Activated CD4-positive, alpha-beta T cell treated with anti-CD3 and anti-CD28 coated beads, Interleukin-2, amount 10 ng/mL, durations not matched to agents 7 days and 5 days (primary cell): ENCODE measurements at places on chromosomes 1 and 21.

GRCh38 chr1:22855668-22856606, 116.7 kb downstream of the LACTBL1 start:
- DNase-seq: no peak

DNA sequence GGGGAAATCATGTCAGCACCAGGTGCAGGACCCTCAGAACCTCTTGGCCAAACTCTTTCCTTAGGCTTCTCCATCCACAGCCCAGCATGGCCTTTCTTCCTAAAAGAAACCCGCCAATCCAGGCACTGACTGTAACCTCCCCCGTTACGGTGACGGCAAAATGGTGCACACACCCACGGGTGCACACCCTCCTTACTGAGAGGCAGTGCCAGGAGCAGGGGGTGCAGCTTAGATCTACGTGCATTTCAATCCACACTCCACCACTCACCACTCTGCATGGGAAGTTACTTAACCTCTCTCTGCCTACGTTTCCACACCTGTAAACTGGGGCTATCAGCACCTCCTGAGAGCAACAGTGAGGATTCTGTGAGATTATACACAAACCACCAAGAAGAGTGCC, 31.0 kb downstream of the SUSD4 start:
- DNase-seq: no peak

DNA sequence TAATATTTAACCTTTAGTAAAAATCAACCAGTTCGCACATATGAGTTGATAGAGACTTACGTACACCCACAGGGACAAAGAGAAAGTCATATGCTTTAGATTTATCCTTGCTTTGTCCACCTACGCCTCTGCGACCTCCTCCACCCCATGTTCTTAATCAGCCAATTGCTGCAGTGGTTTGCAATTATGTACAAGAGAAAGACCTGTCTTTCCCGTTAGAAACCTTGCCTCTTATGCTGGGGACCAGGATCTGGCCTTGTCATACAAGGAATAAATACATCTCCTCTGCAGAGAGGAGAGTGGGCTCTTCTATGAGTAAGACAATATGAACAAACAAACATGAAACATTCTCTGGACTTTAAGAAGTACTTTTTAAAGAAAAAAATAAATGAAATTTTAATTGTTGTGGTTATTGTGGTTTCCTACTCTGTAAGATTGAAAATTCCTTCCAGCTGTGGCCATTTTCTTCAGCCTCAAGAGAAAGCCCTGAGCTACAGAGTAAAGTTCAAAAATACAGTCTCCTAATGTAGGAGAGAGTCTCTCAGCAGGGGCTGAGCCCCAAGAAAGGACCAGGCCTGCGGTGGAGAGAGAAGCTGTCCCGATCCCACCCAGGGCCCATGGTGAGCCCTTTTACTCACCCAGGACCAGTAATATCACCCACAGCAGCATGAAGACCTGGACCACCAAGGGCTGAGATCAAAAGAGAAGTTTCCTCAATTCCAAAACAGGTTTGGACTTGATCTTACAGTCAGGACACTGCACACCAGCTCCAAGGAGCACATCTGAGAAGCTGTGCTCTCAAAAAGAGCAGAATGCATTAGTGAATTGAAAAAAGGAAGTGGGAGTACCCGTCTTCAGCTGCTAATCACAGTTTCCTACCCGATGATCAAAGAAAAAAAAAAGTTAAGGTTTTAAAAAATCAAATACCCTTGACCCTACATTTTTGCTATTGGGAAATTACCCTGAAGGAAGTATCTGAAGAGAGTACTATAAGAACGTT, at the start of gene FCRL5:
FCRL5 (minus strand) TSS at position 822 of the 1,000 bp plus-strand sequence; CDS start at position 669, 153 bp downstream.
- DNase-seq: no peak

DNA sequence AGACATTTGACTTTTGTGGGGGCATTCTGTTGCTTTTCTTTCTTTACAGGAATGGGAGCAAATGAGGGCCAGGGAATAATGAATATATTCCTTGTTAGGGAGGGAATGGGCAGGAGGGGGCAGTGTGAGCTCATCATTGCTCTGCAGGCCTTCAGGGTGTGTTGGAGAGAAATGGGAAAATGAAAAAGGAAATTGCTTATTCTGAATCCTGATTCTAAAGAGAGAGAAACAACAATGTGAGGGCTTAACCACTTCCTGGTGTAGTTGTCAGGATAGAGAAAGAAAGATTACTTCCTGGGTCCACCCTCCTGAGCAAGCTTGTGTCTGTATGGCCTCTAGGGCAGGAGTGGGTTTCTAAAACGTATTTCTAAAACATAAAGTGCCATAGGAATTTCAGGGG, 28.3 kb downstream of the VANGL2 start:
- DNase-seq: peak; percentile 35

- DNase-seq: no peak
Observed at GRCh38 chr1:209042413-209042812, 541.1 kb upstream of the CAMK1G start.

DNA sequence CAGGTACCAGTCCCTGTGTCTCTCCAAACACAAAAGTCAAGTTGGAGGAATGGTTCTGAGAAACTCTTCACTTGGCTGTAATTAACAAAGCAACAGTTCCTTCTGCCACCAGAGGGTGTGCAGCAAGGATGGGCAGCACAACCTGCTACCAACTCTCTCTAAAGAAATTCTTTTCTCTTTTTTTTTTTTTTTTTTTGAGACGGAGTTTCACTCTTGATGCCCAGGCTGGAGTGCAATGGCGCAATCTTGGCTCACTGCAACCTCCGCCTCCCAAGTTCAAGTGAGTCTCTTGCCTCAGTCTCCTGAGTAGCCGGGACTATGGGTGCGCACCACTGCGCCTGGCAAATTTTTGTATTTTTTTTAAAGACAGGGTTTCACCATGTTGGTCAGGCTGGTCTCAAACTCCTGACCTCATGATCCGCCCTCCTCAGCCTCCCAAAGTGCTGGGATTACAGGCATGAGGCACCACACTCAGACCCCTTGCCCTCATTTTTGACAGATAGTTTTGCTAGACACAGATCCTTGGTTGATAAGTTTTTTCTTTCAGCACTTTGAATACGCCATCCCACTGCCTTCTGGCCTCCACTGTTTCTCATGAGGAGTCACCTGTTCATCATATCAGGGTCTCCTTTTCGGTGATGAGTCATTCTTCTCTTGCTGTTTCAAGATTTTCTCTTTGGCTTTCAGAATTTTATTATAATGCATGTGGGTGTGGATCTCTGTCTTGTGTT, 12.1 kb upstream of the DEGS1 start:
- peak; percentile 55 for DNase-seq

DNA sequence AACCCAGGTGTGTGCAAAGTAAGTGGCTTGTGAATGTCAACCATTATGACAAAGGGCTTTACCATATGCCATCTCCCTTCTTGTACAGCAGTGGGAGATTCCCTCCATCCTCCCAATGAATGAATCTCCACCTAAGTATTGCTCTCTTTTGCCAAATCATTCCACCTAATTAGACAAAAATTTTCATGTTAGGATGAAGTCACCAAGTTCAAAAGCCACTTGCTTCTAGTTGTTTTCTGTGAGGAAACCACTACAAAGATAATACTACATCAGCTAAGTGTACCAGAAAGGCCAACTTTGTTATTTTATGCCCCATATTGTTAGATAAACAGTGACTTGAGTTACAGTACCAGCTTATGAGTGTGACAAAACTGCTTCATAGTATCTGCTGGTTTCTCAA, 34.3 kb downstream of the FAM78B start:
- DNase-seq: no peak

- DNase-seq: no peak
Observed at GRCh38 chr1:205842229-205842628, 7.7 kb downstream of the PM20D1 start.

DNA sequence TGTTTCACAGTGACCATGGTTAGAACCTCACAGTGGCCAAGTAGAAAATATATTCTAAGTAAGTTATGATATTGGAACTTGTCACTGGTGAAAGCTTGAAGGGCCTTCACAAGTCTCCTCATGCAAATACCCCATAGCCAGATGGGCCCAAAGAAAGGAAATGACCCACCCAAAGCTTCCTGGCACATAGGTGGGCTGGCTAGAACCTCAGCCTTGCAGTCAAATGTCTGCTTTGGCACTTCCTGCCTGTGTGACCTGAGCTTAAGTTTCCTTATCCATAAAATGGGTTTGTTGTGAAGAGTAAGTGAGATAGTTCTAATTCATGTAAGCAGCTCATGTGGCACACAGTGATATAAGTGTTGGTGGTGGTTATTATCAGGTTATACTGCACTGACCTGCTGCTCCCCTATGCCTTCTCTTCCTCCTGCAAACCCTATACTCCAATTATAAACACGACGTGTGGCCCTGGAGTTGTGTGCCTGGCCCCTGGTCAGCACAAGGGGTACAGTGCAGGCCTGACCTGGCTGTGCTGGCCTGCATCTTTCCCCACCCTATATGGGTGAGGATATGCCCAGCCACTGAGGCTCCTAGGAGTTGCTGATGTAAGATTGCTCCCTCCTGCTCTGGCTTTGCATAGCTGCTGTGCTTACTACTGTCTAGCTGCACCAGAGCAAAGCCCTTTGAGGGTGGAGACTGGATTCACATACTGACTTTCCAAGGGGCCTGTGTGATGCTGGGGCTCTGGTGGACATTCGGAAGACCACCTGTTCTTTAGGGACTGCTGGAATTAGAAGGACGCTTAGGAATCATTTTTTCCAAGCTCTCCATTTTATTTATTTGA, 4.7 kb upstream of the SLFNL1 start:
- no peak for DNase-seq

GRCh38 chr1:207959141-207959825, 48.4 kb upstream of the CD34 start:
- no peak for DNase-seq

DNA sequence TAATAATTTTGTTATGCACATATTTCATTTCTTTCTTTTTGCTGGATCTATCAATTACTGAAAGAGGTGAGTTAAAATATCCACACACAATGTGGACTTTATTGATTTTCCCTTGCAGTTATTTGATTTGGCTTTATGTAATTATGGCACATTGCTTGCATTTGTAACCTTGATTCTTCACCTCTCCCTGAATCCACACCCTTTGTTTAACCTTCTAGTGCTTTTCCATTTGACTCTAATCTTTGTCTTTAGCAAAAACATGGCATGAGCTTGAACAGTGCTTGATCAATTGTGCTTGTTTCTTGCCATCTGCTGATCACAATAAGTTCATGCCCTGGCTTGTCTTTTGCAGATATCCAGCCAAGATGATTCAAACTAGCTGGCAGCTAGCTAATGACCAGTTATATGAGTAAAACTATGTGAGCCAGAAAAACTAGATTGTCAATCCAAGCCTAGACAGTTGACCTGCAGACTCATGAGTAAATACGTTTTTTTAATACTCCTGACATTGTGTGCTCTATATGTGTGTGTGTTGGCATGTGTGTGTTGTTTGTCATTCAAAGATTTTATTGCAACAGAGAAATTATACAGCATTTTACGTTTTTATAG, 899.2 kb downstream of the NCAM2 start:
- DNase-seq: no peak

DNA sequence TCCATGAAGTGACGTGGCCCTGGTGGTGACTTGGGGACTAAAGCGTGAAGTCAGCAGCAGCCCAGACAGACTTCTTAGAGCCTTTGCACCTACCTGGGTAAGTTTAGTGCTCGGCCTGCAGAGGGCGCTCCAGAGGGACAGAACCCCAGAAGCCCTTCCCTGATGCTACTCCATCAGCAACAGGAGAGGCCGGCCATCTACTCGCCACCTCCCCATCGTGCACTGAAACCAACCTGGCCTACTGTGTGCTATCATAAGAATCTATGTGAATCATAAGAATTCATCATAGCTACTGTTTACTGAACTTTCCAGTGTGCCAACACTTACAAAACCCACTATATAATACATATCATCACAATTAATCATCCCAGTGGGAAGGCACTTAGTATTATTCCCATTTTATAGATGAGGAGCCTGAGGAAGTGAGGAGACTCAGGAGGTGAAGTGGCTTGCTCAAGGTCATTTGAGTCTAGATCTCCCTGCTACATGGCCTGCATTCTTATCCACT, 7.9 kb upstream of the EDN2 start:
- DNase-seq: peak; percentile 39

DNA sequence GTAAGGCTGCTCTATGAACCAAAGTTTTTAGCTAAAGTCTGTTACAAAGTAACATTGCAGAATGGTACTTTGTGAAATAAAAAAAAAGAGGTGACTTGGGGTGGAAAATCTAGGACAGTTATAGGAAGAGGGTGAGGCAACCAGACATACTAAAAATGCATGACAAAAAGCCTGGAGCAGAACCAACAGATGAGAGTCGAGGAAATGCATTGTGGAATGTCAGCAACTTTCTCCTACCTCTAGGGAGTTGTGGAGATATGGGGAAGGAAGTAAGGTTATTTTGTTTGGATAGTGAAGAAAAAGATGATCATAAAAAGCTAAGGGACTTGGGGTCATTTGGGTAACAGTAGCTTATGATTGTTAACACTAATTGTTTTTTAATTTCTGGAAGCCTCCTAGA, 295.6 kb downstream of the S1PR1 start:
- DNase-seq: no peak

- DNase-seq: no peak
Observed at GRCh38 chr1:186214791-186215190, 160.3 kb downstream of the TPR start.

GRCh38 chr21:29521872-29522271, 223.2 kb downstream of the BACH1 start:
- DNase-seq: no peak

- DNase-seq: peak; percentile 90
Observed at GRCh38 chr1:40818264-40818961, 34.8 kb downstream of the KCNQ4 start.

- DNase-seq: no peak
Observed at GRCh38 chr1:43509007-43509739, 21.5 kb upstream of the PTPRF start.

DNA sequence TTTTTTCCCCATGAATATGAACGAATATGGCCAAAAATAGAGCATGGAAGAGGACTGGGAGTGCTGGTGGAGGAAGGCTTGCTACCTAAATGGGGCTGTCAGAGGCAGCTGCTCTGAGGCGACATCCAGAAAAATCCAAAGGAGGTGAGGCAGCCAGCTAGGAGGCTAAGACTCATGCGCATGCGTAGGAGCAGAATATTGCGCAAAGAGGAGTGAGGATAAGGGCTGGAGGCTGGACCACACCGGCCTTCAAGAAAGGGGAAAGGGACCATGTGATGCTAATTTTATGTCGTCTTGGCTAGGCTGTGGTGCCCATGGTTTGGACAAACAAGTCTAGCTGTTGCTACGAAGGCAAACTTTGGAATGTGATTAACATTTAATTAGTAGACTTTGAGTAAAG, 30.5 kb downstream of the HEYL start:
- DNase-seq: no peak

DNA sequence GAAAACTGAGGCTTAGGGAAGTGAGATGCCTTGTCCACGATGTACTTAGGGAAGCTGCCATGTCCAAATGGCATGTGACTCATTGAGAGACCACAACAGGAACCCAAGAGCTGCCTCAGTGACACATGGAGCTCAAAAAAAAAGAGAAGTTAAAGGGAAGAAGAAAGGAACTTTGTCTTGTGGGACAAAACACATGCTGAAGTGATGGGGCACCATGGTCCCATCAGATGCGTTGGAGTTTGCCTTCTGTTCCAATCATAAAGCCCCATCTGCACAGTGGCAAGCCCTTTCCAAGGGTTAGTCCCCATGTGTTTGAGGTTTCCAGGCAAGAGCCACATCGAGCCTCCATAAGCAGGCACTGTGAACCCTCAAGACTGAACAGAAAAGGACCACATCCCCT, 8.0 kb downstream of the MED8 start:
- no peak for DNase-seq
